ENCODE measurements at places on chromosomes 2 and 18.

GRCh38 chr18:56284319-56284718 lies 354.1 kb downstream of the TXNL1 start:
- no peak for DNase-seq

DNA sequence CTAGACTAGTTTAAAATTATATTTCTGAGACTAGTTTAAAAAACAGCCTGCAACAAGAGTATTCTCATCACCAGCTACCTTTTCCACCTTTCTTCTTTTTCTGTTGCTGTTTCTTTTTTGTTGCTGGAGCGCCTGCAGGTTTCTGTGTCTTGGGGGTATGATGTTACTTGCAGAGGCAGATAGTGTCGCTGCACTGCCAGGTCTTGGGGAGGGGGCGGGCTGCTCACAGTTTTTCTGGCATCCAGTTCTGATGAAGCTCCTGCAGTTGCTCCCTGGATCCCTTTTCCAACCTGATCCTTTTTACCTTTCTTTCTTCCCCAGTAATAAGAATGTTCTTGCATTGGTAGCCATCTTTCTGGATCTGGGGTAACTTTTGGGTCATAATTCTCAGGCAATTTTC lies 8.0 kb upstream of the C18orf32 start:
- DNase-seq, result no peak

DNA sequence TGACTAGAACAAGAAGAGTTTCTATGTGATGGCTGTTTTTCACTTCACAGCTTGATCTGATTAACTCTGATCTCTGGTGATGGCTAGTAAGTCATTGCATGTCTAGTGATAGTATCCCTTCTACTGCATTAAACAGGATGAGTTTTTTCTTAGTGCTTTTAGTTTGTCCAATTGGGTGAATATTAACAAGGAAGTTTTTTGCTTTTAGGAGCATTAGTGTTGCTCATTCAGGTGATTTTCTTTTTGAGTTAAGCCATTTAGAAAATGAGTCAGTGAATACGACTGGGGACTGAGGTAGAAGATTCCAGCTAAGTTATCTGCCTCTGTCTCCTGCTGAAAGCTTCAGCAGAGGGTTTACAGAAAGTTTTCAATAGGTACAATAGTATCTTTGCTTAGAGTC lies 306.7 kb downstream of the PIK3C3 start:
- DNase-seq, result no peak

DNA sequence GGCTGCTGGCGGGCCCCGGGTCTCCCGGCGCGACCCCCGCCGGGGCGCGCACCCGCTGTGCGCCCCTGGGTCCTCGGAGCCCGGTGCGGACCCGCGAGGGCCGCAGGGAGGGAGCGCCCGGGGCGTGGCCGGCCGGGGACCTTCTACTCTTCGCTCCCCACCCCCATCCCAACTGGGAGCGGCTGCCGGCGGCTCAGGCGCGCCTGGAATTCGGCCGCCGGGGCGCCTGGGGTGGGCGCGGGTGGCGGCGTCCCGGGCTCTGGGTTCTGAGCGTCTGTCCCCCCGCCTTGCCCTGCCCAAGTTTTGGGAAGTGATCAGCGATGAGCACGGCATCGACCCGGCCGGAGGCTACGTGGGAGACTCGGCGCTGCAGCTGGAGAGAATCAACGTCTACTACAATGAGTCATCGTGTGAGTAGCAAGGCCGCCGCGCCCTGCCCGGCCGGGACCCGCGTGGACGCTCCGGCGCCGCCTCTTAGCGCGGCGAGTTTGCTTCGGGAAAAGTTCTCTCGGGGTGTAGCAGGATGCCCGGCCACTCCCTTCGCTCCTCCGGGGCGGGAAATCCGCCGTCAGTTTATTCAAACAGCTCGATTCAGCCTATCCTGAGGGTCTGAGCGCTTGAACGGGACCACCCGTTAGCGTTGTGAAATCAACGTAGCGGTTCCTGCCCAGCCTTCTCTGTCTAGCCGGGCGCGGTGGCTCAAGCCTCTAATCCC lies 502 bp downstream of the TUBB6 start:
- no peak for DNase-seq

- no peak for DNase-seq
Observed at GRCh38 chr18:7568426-7568825, 1.3 kb downstream of the PTPRM start.

- DNase-seq, result no peak
Observed at GRCh38 chr2:119149611-119150010, 8.9 kb downstream of the C1QL2 start.

GRCh38 chr2:136081582-136082210 lies 36.3 kb downstream of the CXCR4 start:
- no peak for DNase-seq

DNA sequence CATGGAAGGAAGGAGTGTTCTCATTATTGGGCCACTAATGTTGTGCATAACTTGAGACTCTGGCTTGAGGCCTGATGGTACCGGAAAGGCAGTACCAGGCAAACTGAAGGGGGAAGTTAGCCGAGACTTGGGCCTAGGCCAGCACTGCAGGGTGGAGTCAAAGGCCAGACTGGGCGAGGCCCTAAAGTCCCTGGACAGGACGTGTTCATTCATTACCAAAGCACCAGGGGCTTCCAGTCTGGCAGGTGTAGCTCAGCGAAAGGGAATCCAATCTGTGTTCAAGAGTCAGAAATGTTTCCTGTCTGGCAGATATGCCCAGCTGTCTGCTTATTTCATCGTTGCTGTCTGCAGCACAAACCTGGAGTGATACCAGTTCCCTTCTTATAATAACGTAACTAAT lies 4.7 kb upstream of the ITSN2 start:
- DNase-seq, result no peak

DNA sequence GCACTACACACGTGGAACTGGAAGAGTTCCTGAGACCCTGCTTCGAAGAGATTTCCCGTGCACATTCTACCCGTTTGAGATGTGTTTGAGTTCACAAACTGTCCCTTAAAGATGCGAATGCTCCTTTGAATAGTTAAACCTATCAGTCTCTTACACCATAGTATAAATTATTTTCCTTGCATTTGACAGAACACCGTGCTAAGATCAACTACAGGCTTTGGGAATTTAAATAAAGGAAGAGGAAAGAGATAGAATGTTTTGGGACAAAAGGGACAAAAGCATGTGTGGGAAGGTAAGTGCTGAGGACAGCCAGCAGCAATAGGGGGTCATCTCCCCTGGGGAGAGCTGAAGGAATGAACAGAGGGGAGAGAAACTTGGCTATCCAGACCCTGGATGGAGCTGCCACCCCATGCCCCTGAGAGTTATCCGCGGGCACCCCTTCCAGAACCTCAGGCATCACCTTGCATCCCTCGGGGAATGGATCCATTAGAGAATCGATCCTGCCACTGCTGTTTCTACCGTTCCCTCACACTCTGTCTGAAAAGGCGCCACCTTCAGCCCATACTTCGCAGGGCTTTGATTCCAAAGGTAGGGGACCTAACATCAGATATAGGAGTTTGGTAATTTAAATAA lies 888 bp upstream of the ADCY3 start:
- no peak for DNase-seq

- DNase-seq, result no peak
Observed at GRCh38 chr18:36672437-36673344, 156.1 kb downstream of the TPGS2 start.

- DNase-seq, result no peak
Observed at GRCh38 chr2:46229134-46230063, 67.8 kb upstream of the EPAS1 start.

Measured in NCI-H1417 treated with DMSO at 0.1 percent for 48 hours (cell line).